ENCODE measurements at places on chromosomes 7 and 10.
A peak's percentile ranks its signal among the peaks of the same experiment; 100 is the strongest.

DNA sequence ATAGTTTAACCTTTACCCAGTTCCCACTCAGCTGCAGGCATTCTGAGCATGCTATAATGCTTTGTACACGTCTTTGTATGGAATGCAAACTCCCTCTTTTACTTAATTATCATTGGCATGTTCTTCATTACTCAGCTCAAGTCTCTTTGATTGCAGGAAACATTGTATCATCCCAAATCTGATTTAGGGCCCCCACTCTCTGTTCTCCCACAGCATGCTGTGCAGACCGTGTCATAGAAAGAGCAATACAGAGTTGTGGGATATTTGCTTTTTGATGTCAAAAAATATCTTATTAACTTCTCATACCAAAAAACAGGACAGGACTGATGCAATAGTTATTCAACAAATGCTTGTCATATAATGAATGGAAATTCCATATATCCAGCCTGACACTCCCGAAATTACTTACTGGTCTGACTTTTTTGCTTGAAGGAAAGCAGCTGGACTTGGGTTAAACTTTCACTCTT is 1081.5 kb upstream of the C7orf33 start:
- no peak for DNase-seq

GRCh38 chr10:93220296-93221170 is 146.8 kb downstream of the CYP26A1 start:
- DNase-seq: no peak

GRCh38 chr7:133528796-133529195 is 275.9 kb downstream of the EXOC4 start:
- DNase-seq: no peak

DNA sequence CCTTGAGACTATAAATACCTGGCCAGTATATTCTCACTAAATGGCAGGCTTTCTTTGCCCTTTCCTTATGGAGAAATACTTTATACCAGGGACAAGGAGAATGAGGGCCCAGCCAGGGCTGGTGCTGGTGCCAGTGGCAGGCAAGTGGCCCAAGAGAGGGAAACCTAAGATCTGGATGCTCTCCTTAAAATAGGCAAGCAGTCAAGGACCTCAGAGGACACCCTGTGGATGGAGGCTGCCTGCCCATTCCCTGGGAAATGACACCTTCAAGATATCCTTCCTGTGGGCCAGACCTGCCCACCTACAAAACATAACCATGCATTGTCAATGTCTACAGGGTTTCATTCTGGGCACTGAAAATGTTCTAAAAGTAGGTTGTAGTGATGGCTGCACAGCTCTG is 29.1 kb downstream of the POLR3A start:
- DNase-seq: no peak

DNA sequence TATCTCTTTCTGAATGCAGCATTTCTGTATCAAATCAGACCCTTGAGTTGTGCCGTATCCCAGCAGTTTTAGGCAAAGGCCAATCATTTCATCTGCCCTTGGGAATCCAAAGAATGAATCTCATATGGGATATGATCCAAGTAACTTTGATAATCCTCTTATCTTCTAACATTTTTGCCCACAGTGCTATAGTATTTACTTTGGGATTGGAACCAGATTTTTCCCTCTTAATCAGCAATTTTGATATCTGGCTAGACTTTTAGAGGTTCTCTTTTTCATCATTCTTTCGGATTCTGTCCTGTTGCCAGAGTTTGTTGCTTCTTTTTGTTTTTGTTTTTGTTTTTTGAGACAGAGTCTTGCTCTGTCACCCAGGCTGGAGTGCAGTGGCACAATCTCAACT is 118.0 kb downstream of the NRF1 start:
- DNase-seq: no peak

DNA sequence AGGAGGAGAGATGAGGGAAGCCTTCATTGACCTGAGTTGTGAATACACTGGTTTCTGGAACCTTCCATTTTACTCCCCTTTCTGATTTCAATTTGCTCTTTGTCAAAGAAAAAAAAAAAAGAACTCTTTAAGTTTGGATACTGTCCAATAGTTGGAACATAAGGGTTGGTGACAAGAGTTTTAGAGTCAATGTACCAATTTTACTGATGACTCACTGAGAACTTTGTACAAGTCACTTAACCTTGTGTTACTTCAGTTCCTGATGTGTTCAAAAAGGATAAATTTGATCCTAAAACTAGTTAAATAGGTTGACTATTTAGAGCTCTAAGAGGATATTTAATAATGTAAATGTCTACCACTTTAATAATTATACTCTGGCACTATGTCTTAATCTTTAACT is 4.1 kb upstream of the CDK14 start:
- DNase-seq: no peak

- no peak for DNase-seq
Measured at GRCh38 chr7:41039981-41040380, 662.9 kb downstream of the INHBA start.

GRCh38 chr10:77869626-77870420 is 56.7 kb downstream of the DLG5 start:
- DNase-seq: no peak

GRCh38 chr7:128869138-128869943 is 6.7 kb downstream of the ATP6V1F start:
- peak; percentile 48 for DNase-seq

GRCh38 chr7:140600341-140600740 is 40.3 kb downstream of the DENND2A start:
- DNase-seq: no peak

DNA sequence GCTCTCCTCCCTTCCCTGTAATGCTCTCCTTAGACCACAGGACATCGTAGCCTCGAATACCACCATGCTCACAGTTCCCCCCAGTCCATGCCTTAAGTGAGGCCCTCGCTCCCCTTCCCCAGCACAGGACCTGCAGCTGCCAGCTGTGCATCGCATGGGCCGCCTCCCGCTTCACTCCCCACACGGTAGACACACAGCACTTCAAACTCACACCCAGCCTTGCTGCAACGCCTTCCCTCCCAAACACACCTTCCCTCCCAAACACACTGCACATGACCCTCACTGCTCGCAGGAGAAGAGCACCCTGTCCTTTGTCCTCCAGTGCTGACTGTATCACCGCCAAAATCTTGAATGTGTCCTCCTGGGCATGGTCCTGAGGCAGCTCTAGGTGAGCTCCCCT is 42.6 kb downstream of the COBL start:
- no peak for DNase-seq

DNA sequence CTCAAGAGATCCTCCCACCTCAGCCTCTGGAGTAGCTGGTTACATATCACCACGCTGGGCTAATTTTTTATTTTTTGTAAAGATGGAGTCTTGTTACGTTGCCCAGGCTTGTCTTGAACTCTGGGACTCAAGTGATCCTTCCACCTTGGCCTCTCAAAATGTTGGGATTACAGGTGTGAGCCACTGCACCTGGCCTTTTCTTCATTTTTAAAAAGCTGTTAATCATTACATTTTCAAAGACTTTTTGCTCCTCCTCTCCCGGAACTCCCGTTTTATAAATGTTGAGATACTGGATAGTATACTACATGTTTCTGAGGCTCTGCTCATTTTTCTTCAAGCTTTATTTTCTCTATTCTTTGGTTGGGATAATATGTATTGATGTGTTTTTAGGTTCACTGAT is 16.4 kb downstream of the AOAH start:
- DNase-seq: no peak

- no peak for DNase-seq
Measured at GRCh38 chr10:27618036-27618615, 114.0 kb downstream of the RAB18 start.

DNA sequence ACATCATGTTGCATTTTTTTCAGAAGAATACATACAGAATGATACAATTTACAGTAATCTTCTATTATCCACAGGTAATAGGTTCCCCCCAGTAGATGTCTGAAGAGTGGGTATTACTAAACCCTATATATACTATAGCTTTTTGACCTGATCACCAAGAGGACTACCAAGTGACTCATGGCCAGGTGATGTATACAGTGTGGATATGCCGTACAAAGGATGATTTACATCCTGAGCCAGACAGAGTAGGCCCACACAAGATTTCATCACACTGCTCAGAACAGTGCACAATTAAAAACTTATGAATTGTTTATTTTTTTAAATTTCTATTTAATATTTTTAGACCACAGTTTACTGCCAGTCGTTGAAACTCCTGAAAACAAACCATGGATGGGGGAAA is 70.6 kb downstream of the STEAP1B start:
- DNase-seq: no peak

- DNase-seq: no peak
Measured at GRCh38 chr10:57141708-57142107, 780.6 kb upstream of the ZWINT start.

DNA sequence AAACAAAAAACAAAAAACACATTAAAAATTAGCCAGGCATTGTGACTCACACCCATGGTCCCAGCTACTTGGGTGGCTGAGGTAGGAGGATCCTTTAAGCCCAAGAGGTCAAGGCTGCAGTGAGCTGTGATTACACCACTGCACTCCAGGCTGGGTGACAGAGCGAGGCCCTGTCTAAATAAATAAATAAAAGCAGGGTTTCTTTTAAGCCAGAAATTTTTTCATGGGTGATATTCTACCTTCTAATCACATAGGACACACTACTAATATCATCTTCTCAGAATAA is 14.2 kb upstream of the SVIL start:
- no peak for DNase-seq

DNA sequence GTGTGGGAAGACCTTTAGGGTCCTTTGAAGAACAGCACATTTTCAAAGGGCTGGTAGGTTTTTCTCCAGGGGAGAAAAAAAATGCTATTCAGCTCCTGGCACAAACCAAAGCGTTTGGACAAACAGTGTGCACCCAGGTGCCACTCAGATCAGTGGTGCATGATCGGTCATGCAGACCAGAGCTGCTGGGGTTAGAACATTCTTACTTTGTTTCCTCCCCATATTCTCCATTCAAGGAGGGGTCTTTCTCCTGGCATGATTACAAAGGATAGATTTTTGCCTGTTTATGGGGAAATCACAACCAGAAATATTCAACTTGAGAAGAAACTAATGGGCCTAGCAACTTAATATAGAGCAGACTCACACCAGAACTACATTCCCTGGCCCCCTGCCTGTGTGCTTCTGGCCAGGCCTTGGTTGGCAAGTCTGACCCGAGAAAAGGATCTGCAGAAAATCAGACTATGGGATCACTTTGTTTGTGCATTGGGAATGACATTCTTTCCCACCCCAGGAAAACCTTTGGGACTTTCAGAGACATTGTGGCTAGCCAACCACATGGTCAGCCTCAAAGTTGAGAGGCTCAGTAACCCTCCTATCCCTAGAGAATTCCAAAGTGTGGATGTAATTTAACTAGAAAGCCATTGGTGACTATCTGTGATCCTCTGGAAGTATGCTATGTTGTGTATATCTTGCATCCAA is 82.3 kb upstream of the FGL2 start:
- DNase-seq: no peak

- DNase-seq: no peak
Measured at GRCh38 chr7:92768501-92769393, 67.6 kb downstream of the CDK6 start.

GRCh38 chr7:151838861-151839381 is 38.0 kb downstream of the PRKAG2 start:
- DNase-seq: no peak
